ENCODE measurements at places on chromosomes 7 and 10.

- DNase-seq, result no peak
Observed at GRCh38 chr10:13920031-13920430, 333.3 kb downstream of the PRPF18 start.

- DNase-seq, result no peak
Observed at GRCh38 chr7:875476-876076, 778 bp upstream of the GET4 start.

DNA sequence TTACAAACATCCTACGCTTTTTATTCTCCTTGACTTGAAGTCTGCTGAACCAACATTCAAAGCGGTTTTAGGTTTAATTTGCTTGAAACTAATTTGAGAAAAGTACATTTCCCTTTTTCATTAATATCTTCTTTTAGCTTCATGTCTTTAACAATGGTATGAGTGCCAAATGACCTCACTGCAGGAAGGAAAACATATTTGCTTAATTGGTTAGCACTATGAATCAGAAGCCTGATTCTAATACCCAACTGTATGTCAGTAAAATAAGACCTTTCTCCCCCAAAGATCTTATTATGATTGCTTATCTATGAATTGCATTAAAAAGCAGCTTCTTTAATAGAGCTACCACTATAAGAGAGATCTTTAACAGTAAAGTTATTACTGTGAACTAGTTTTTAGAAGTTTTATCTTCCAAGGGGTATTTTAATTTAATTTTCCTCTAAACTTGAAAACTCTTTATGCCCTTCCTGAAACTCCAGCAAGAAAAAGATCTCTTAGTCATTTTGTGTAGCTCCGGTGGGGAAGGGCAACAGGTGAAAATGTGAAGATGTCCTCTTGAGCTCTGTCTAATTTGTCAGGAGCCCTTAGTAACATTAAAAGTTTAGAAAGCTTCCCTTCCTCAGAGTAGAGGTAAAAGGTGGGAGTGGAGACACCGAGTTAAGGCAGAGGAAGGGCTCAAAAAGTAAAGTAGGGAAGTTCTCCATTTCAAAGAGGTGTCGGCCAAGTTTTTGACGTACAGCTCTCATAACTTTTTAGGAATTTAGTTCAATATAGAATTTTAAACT, 6.1 kb downstream of the COL1A2 start:
- DNase-seq, result no peak

DNA sequence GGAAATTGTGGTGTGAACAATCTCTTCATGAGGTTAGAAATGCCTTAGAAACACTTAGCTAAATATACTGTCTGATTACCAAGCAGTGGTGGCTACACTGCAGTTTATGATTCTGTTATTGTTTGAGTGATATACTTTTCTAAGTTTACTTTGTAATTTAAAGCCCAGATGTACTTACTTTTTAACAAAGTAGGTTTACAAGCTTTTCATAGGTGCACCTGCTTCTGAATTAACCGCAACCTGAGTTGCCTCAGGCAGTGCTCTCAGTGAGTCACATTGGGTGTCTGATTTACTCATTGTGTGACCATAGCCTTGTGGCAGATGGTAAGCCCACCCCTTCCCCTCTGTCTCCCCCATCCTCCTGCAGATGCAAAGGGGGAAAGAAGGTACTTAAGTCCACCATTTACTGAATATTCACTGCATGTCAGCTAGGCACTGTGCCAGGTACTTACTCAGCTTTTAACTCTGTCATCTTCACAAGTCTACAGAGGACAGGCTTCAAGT, 9.0 kb downstream of the MTURN start:
- no peak for DNase-seq

DNA sequence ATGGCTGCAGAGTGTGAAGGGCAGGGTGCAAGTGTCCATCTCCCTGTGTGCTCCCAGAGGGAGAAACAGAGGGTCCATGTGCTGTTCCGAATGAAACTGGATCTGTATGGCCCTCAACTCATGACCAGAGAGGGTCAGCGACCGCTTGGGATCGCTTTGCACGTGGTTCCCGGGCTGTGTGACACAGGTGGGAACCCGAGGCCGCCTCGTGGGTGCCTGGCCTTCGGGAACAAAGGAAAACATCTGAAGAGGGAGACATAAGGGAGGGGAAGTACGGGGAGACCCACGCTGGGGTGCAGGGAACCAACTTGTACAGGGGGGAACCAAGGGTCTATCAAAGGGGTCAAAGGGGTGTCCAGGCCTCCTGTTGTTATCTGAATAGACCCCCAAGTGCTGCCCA, 57.5 kb downstream of the SH3PXD2A start:
- DNase-seq, result no peak

GRCh38 chr10:127485153-127485857, 63.8 kb upstream of the NPS start:
- no peak for DNase-seq

GRCh38 chr7:141575164-141575563, 24.0 kb downstream of the AGK start:
- DNase-seq, result no peak

GRCh38 chr7:14507617-14508016, 394.9 kb downstream of the DGKB start:
- no peak for DNase-seq

DNA sequence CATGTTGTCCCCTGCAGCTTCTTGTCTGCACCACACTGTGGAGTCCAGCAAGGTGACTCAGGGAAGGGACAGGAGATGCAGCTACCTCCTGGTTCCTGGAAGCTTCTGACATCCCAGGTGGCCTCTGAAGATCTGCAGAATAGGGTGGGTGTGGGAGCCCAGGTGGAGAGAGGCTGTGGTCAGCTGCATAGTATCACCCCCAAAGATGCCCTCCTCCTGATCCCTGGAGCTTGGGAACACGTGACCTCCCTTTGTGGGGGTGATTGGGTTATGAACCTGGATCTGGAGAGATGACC, 25.4 kb downstream of the CALML3 start:
- no peak for DNase-seq

- no peak for DNase-seq
Observed at GRCh38 chr10:49605939-49606509, 4.1 kb upstream of the SLC18A3 start.

GRCh38 chr7:128318691-128319090, 25.0 kb downstream of the RBM28 start:
- no peak for DNase-seq

GRCh38 chr10:77027141-77027540, 610.5 kb downstream of the KCNMA1 start:
- DNase-seq, result no peak

DNA sequence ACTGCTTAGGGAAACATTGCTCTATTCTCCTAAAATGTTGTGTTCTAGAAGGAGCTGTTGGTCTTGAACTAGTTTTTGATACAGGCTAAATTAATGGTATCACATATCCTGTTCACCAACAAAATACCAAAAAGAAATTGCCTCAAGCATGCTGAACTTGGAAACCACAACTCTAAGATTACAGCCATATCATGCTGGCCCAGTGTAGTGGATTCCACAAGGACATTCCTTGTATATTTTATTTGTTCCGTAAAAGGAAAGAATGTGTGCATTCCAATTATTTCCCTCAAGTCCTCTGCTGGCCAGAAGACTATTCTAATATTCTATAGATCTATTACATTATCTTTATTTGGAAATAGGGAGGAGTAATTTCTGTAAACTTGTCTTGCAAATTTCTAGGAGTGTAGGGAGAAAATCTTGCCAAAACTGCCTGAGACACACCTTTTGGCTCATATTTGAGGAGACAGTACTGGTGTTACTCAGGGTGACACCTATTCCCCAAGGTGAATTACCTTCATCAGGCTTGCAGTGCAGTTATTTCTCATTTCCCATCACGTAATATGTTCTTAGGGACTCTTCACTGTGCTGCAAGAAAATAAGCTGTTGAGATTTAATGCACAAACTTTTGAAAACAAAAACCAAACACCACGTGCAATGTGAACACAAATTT, 1.9 kb upstream of the NEBL start:
- no peak for DNase-seq

GRCh38 chr7:45670227-45670626, 96.1 kb downstream of the ADCY1 start:
- DNase-seq, result no peak

DNA sequence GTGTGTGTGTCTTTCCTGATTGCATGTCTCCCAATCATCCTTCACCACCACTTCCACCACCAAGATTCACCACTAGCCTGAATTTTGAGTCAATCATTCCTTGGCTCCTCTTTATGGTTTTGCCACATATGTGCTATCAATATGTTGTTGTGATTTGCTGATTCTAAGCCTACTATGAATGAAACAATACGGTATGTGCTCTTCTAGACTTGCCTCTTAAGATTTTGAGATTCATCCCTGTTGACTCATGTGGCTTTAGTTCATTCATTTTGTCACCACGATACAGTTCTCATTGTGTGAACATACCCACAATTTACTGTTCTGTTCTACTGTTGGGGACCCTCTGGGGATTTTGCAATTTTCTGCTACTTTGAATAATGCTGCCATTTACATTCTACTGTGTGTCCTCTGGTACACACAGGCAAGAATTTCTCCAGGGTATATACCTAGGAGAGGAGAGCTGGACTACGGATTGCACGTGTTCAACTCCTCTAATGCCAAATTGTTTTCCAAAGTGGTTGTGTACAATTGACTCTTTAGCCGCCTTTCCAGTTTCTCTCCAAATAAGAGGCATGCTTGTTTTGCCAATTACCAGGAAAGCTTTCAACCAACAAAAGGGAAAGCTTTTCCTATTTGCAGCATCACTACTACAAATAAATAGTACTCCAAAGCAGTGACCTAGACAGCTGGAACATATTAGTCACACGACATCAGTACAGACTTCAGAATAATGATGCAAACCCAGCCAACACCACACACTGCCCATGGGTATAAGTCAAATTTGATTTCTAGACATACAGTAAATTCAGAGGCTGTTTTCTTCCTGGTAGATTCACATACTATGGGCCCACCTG, 30.0 kb downstream of the SGMS1 start:
- DNase-seq, result no peak

GRCh38 chr7:31957090-31957720, 113.0 kb downstream of the PDE1C start:
- DNase-seq, result no peak

DNA sequence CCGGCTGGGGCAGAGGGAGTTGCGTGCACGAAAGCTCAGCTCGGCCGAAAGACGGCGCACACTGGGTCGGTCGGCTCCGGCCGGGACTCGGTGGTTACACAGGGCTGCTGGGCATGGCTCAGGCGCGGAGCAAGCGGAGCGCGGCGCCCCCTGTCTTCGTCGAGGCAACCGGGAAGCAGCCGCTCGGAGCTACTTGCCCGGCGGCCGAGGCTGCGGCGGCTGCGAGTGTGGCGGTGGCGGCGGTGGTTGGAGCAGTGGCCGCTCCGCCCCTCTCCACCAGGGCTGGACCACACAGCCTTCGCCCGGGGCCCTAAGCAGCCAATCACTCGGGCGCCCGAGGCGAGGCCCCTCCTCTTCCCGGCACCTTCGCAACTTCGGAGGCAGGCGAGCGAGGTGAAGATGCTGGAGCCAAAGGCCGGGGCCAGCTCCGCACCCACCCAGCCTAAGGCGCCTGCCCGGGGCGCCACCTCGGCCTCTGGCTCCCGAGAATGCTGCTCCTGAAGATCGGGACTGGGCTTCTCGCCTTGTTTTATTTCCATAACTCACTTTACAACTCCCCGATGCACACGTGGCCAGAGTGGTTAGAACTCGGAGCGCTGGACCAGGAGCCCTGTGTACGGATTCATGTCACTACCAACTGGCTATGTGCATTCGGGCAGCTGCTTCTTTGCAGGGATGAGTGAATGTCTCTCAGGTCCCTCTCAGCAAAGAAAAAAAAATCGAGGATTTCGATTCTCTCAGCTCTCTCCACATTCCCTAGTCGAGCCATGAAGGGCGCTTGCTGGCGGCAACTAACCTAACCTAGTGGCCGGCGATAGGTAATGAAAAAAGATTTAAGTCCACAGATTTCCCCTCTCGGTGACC, at the start of gene TLL2:
TLL2 (minus strand) TSS at position 229 of the 864 bp plus-strand sequence. CDS start 241 bp downstream, outside the sequence.
- no peak for DNase-seq

- no peak for DNase-seq
Observed at GRCh38 chr10:65314253-65314652, 1611.6 kb upstream of the LRRTM3 start.

DNA sequence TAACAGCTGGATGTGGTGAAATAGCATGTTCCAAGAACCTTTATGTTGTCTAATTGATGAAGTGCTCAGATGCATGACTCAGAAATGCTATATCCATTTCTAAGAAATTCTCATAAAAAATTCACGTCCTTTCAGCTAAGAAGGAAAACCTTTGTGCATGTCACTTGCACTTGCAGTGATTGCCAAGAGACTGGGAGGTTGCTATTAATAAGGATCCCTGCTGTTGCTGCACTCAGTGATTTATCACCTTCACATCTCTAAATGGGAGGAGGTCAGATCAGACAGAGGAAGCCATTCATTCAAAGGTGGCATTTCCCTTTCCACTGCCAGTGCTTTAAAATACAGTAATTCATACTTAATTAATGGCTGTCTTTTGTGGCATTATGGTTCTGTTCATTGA, 89.5 kb downstream of the THSD7A start:
- no peak for DNase-seq

GRCh38 chr10:109587366-109587765, 335.9 kb downstream of the XPNPEP1 start:
- DNase-seq, result no peak

GRCh38 chr7:130397051-130397757, 16.9 kb downstream of the CPA1 start:
- DNase-seq, result no peak

GRCh38 chr7:148590471-148590870, at the start of gene C7orf33:
Gene C7orf33 (plus strand): TSS chr7:148590766. CDS start chr7:148590926, 160 bp downstream.
- no peak for DNase-seq

- no peak for DNase-seq
Observed at GRCh38 chr7:152909683-152910544, 150.4 kb downstream of the ACTR3B start.

- no peak for DNase-seq
Observed at GRCh38 chr7:43022008-43022407, 89.8 kb downstream of the MRPL32 start.

GRCh38 chr7:24732646-24733413, 24.4 kb downstream of the GSDME start:
- no peak for DNase-seq

DNA sequence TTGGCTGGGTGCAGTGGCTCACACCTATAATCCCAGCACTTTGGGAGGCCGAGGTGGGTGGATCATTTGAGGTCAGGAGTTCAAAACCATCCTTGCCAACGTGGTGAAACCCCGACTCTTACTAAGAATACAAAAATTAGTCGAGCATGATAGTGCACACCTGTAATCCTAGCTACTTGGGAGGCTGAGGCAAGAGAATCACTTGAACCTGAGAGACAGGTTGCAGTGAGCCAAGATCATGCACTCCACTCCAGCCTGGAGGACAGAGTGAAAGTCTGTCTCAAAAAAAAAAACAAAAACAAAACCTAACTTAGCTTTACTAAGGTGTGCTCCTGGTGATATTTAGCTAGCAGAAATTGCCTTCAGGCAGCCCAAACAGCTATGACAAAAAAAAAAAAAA, 24.3 kb upstream of the VDAC2 start:
- DNase-seq, result no peak

- no peak for DNase-seq
Observed at GRCh38 chr10:124864421-124865193, 63.0 kb downstream of the ABRAXAS2 start.
